IPS-NIHi11 (cell line): ENCODE measurements at places on chromosomes 1 and 21.

DNA sequence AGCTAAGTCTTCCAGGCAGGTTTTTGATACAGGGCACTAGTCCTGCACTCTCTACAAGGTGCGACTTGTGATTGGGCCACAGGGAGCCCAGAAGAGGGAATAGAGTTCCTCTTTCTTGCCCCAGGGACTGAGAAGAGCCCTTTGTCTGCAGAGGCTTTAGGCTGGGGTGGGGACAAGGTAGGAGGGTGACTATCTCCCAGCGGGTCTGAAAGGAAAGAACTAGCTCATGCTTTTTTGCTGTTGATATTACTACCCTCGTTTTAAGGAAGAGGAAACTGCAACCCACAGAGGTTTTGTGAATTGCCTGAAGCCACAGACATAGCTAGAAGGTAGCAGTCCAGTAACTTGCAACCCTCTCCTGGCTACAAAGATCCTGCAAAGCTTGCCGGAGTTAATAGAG, 615.2 kb downstream of the MATN1 start:
- DNase-seq = no peak

DNA sequence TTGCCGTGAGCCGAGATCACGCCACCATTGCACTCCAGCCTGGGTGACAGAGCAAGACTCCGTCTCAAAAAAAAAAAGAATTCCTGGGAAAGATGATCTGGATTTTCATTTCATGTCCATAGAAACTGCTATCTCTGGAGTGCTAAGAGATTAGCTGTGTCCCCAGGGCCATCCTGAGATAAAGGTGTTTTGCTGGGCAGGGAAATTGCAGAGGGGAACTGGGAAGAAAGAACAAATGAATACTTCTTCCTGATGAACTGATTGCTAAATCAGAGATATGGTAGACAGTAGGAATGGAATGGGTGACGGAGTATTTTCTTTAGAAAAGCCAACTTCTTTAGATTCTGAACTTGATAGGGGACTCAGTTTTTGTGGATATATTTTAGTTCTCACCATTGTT, 19.2 kb downstream of the SNRPE start:
- DNase-seq = no peak

- DNase-seq = no peak
Measured at GRCh38 chr1:98824736-98825135, 163.2 kb downstream of the SNX7 start.

- peak; percentile 62 for DNase-seq
Measured at GRCh38 chr1:9784508-9785133, 39.1 kb downstream of the CLSTN1 start.

GRCh38 chr1:19468397-19468956, 16.9 kb downstream of the CAPZB start:
- no peak for DNase-seq

- no peak for DNase-seq
Measured at GRCh38 chr1:27531959-27532685, 42.2 kb upstream of the WASF2 start.

- peak; percentile 57 for DNase-seq
Measured at GRCh38 chr1:110070671-110071242, at the start of gene ALX3. Gene ALX3, minus strand, starts transcription at chr1:110070672. Its CDS starts 60 bp downstream, at chr1:110070612.

DNA sequence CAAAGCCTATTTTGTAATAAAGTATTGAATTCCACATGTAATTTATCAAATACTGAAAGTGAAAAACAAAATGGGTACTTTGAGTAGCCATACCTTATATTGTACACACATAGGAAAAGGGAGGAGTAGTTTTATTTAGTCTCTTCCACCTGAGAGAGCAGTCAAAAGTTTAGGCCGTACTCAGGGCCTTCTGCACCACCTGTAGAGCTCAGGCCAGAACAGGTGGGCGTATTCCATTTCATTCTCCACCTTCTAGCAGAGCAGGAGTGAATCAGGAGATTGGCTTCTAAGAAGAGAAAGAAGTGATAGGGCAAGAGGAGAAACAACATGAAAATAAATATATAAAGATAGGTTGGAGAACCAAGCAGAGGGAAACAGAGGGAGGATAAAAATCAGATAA, 44.0 kb downstream of the TRAF5 start:
- DNase-seq = no peak

GRCh38 chr1:85394130-85394529, 70.8 kb downstream of the DDAH1 start:
- DNase-seq = no peak

- DNase-seq = no peak
Measured at GRCh38 chr1:9573723-9574122, 15.0 kb upstream of the TMEM201 start.

GRCh38 chr1:199867601-199868000, 159.9 kb upstream of the NR5A2 start:
- no peak for DNase-seq

DNA sequence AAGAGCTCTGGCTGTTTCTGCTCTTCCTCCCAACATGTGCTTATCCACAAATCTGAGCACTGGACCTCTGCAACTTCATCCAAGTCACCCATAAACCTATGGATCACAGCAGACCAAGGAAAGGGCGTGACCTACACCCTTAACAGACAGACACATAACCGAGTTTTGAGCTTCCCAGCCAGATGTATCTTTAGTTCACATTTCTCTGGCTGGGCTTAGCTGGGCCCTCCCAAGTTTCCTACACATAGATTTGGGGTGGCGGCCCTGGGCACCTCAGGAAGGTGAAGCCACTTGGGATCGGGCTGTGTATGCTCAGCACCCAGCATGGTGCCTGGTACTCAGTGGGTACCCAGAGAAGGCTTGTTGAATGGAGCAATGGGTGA, 26.4 kb downstream of the FAAH start:
- no peak for DNase-seq

- DNase-seq = no peak
Measured at GRCh38 chr1:79773385-79773784, 766.9 kb upstream of the ADGRL4 start.

DNA sequence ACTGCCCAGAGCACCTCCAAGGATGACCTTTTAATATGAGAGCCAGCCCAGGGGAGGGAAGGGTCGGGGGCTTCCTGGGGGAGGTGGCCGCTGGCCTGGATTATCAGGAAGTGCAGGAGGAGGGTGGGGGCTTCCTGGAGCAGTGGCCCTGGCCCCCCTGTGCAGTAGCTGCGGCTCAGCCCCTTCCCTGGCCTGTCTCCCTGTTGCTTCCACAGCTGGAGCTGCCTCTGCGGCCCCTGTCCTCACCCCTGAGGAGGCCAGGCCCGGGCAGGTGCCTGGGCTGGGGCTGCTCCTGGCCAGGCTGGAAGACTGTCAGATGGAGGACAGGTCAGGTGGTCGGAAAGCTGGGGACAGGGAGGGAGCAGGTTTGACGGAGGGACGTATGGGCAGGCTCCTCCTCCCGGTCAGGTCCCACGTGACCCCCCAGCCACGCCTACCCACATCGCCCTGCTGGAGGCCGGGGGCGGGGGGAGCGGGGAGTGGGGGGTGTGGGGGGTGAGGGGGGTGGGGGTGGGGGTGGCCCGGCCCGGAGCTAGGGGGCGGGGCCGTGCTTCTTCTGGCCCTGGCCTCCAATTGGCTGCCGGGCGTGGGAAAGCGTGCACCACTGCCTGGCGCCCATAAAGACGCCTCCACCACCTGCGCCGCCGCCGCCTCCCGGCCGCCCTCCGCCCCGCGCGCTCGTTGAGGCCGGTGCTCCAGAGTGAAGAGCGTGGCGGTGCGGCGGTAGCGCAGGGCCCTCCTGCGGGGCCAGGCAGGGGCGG, 10.2 kb upstream of the TNFRSF14 start:
- peak; percentile 92 for DNase-seq

DNA sequence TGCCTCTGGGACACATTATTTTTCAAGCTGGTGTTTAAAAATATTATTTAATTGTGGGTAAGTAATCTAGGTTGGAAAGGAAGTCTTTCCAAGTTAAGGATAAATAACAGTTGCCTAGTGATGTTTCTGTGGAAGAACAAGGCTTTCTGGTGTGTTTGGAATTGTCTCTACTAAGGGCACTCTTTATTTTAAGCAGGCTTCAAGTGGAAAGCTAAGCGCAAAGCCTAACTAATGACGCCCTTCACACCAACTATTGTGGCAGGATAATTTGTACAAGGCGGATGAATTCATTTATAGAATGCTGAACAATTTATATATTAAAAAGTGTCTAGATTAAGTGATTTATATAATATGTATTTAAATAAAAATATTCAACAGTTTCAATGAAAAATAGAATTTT, 25.1 kb upstream of the RWDD3 start:
- no peak for DNase-seq

DNA sequence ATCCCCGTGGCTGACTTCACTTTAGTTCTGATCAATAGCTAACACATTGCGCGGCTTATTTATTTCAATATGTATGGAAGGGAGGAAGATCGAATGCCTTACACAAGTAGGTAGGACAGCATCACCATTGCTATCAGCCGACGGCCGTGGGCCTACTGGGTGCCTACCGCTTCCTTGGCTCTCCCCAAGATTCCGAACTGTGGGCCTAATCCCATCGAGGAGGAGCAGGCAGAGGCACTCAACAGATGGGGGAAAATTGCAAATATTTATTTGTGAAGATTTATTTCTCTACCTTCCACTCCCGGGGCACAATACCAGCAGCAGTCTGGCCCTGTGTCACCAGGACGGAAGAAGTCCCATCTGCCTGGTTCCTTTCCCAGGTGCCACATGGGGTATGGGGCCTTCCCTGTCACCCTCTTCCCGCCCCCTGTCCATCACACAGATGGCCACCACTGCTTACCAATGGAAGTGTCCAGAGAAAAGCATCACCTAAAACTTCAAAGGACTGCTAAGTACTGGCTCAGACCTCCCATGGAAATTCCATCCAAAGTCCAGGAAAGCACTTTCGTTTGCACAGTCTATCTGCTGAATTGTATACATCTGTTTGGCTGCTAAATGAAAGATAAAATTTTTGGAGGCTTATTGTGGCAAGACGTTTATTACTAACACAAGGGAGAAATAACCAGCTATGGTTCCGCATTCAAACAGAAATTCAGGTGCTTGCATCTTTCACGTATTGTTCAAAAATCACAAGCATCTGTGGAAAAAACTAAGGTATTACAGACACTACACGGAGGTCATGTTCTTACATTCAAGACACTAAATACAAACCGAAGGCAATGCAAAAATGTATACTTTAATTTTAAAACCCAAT, 11.8 kb downstream of the AGT start:
- DNase-seq = no peak

DNA sequence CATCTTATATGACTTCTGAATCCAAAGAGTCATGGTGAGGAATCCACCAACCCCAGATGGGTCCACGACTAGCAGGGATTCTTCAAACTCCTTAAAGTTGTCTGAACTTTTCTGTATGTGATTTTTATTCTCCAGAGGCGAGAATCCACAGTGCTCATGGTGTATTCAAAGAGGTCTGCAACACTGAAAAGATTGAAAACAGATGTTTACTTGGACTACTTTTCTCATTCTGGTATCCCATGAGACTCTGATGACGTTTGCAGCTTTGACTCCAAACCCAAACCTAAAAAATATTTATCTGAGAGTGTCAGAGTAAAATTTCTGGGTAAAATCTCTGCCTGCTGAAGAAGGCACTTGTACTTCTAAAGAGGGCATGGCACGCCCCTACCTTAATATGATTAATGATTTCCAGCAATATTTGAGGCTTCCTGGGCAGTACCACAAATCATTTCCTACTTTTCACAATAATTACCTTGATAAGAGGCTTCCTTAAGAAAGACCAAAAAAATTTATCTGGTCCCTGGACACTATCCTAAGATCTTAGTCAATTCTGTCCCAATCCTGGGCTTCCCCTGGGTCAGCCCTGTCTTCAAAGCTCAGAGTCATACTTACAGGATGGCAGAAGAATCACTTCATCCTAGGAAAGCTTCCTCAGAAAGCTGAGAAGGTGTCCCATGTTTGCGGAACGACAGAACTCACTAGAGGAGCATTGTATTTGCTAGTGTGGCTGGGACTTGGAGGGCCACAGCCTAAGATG, 76.5 kb upstream of the MAP10 start:
- no peak for DNase-seq

DNA sequence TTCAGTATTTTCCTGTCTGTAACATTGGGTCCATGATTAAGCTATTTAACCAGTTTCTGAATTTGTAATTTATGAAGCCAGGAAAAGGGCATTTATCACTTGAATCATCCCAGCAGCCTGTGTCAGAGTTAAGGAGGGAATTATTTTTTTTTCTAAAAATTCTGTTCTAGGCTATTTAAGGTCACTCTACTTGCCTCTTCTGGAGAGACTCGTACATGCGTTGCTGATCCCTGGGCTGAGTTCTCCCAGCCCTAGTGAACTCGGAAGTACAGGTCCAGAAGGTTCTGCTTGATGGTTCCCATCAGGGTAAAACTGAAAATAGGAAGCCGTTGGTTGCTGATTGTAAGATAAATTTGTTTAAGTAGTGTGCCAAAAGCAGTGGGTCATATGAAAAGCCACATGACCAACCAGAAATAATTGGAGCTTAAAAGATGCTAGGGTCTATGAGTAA, 90.7 kb downstream of the GPR88 start:
- no peak for DNase-seq

DNA sequence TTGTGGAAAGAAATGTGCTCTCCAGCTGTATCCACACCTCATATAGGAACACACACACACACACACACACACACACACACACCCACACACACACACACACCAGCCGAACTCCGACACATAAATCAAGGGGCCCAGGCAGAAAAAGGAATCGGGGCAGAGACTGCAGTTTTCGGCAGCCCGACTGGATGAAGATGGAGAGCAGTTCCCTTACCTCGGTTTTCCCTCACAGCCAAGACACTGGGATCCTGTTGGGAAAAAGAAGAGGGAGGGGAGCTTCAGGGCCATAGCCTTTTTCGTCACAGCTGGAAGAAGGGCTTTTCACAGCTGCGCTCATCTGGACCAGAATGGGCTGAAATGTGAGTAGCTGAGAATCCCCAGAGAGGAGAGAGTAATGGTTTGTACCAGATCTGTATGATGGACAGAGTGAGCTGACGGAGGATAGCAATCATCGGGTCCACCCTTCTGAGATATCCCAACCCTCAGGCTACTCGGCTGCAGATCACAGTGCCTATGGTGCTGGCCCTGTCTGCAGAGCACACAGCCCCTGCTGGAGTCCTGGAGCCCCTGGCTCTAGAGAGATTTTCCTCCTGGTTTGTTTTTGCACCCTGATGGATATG, 37.7 kb downstream of the PIK3C2B start:
- DNase-seq = no peak

DNA sequence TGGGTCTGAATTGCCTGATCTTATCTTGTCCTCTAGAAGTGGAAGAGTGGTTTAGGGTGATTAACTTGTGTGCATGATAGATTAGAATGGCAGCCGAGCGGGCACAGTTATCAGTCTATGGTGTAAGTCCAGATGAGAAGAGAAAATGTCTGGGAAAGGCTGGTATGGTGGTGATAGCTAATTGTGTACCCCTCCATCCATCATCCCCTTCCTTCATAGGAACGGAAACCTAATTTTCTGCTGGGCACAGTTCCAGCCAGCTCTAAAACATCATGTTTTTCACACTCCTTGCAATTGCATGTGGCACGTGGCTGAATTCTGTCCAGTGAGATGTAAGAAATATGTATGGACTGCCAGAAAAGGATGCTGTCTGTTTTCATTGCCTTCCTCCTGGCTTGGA, 40.9 kb upstream of the ZP4 start:
- no peak for DNase-seq
